ENCODE measurements at places on chromosomes 4 and X.

DNA sequence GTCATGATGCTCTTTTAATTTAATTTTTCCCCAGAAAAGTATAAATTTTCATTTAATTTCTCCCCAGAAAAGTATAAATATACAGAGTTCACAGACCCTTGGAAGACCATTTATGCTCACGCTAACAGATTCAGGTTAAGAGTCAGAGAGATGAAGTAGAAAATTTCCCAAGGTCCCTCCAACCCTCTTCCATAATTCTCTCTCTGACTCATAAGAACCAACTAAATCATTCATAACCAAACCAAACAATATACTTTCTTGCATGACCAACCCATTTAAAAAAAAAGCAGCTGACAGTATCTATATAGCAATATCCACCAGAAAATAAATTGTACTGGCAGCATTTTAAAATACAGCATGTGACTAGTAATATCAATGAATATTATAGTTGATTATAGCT is 3.9 kb downstream of the KLHL8 start:
- no peak for DNase-seq

DNA sequence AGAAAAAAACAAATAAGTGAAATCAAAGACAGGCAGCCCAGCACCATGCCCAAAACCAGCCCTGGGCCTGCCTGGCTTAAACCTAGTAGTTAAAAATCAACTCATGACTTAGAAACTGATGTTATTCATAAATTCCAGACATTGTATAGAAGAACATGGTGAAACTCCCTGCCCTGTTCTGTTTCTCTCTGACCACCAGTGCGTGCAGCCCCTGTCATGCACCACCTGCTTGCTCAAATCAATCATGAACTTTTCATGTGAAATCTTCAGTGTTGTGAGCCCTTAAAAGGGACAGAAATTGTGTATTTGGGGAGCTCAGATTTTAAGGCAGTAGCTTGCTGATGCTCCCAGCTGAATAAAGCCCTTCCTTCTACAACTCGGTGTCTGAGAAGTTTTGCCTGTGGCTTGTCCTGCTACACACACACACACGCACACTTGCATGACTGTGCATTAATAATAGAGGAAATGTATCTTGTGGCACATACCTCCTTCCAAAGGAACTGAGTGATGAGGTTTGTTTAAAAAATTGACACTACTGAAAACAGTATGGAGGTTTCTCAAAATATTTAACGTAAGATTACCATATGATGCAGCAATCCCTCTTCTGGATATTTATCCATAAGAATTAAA is 39.2 kb upstream of the UGT2B7 start:
- DNase-seq: no peak

DNA sequence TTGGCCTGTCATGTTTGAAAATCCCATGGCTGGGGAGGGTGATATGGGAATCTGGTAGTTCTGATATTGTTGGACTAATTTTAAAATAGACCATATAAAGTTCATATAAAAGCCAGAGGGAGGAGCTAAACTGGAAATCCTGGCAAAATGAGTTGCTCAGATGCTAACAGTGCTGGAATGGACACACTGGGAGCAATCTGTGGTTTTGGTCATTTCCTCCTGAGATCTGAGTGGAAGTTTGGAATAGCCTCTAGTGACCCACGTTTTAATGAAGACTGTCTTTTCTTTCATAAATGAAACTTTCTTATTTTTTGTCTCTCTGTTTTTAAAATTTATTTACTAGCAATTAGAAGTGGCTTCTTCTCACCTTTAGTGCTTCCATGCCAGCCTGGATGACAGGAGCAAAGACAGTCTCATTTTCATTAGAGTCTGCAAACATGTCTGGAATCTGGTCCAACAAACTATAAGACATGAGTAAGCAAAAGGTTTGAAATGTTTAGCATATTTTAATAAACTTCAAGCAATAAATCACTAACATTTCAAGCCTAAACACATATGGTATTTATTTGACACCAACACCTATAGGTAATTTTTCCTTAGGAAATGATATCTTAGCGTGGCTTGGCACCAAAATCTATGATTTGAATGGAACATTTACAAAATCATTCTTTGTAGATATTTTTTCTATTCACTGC is 66.6 kb downstream of the METTL14 start:
- DNase-seq: no peak

- DNase-seq: no peak
Measured at GRCh38 chrX:136205882-136206380, 45.3 kb downstream of the MAP7D3 start.

DNA sequence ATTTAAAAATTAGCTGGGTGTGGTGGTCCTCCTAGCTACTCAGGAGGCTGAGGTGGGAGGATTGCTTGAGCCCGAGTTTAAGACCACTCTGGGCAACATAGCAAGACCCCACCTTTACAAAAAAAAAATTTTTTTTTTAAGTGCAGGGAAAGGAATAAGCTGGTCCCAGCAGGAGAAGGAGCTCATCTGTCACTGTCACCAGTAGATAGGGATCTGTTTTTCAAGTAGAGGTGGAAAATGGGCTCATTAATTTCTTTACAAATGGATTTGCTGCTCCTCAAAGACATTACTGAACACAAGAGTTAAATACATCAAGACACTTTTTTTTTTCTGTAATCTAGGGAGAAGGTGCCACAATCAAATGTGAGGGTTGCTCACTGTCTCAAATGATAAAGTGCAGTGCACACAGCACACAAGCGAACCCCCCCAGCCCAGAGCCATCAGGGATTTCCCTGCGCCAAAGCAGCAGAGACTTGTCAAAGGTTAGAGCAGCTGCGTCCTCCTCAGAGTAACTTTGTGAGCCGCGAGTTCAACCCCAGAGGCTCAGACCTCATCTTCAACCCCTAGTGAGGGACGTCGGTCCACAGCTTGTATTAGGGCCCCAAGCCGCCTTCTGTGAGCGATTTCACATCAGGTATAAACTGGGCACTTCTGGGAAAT is 14.3 kb upstream of the MTNR1A start:
- DNase-seq: no peak

GRCh38 chr4:97507587-97508245 is 635.6 kb downstream of the STPG2 start:
- no peak for DNase-seq

- DNase-seq: no peak
Measured at GRCh38 chrX:23494741-23495140, 160.1 kb downstream of the PTCHD1 start.

GRCh38 chr4:75565481-75565880 is 9.6 kb downstream of the ODAPH start:
- DNase-seq: no peak

DNA sequence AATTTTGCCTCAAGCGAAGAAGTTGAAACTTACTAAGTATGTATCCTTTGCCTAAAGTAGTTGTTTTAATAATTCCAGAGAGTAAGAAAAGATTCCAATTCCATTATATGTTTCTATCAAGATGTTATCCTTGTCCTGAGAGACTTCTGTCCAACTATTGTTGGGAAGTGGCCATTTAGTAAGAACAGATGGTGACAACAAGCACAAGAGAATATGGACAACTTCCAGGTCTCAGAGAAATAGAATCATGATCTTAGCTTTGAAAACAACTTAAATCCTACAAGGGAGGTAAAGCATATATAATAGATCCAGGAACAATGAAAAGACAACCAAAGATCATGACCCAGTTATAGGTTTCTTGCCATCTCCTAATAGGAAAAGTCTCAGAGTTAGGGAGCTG is 486.6 kb upstream of the PCDH10 start:
- DNase-seq: no peak

GRCh38 chrX:63755892-63756291 is 29.1 kb downstream of the ARHGEF9 start:
- no peak for DNase-seq

GRCh38 chr4:185576962-185577950 is 41.9 kb upstream of the PDLIM3 start:
- DNase-seq: no peak

GRCh38 chr4:143658336-143658735 is 42.1 kb downstream of the FREM3 start:
- DNase-seq: no peak

DNA sequence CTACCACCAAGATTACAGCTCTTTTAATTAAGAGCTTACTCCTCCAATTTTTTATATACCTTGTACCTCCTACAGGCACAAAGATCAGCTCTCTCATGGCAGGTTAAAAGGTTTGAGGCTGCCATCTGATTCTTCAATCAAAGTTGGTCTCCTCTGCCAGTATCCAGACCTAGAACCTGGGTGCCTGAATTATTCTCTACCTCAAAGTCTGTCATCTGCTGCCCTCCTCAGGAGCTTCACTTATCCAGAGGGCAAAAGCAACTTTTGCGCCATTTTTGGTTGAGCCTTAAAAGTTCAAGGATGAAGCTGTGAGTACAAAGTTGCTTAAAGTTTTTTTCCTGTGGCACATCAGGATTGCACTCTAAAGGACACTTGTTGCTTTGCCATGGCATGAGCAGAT is 343.7 kb upstream of the PPP1R2C start:
- DNase-seq: no peak

DNA sequence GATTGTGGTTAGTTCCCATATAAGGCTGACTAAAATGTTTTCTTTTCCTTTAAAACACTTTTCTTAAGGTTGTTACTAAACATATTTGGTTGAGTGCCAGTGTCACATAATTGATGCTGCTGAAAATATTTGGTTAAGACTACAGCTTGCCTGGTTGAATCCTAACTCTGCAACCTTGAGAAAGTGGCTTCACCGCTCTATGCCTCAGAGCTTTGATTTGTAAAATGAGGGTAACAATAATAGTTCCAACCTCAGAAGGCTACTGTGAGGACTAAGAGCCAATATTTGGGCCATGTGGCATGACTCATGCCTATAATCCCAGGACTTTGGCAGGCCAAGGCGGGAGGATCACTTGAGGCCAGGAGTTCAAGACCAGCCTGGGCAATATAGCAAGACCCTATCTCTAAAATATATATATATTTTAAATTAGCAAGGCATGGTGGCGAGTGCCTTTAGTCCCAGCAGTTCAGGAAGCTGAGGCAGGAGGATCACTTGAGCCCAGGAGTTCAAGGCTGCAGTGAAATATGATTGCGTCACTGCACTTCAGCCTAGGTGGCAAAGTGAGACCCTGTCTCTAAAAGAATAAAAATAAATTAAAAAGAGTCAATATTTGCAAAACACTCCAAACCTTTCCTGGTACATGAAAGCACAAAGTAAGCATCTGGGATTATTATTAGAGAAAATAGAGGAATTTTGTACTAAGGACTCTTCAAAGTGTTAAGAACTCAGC is 7.1 kb upstream of the NEIL3 start:
- DNase-seq: no peak

DNA sequence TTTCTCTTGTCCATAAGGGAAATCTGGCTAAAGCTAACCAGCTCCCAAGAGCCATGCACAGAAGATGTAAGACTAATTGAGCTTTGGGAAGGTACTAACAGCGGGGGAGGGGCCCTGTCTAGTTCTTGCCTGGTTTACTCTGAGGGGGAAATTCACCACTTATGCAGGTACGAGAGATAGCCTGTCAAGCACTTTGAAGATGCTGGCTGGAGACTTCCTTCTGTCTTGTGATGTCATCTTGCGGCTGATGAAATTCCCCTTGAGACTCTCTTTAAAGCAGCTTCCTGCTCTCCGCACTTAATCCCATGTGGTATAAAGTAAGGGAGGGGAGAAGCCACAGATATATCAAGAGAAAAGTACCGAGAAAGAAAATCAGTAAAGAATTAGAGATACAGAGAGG is 345.3 kb downstream of the MAPK10 start:
- no peak for DNase-seq

GRCh38 chr4:7398788-7399439 is 35.8 kb downstream of the PSAPL1 start:
- DNase-seq: no peak

- no peak for DNase-seq
Measured at GRCh38 chr4:8762951-8763735, 108.5 kb downstream of the HMX1 start.

DNA sequence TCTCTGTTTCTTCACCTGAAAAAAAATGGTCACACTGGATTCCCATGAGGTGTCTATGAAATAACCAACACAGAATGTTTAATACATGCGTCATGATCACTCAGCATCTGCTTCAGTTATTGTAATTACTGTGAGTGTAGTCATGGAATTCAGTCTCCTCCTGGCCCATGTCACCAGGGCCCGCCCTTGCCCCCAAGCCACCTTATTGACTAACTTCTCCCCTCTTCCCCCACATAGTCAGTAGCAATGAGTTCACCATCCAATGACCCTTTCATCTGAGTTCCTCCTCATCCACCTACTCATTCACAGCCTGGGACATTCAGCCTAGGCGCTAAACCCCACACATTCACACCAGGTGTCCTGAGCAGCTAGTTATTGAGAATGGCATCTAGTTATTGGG is 15.6 kb downstream of the PNMA6F start:
- no peak for DNase-seq

- no peak for DNase-seq
Measured at GRCh38 chrX:65536291-65536690, 1.7 kb upstream of the LAS1L start.

- no peak for DNase-seq
Measured at GRCh38 chr4:102298716-102299115, 46.6 kb downstream of the SLC39A8 start.

DNA sequence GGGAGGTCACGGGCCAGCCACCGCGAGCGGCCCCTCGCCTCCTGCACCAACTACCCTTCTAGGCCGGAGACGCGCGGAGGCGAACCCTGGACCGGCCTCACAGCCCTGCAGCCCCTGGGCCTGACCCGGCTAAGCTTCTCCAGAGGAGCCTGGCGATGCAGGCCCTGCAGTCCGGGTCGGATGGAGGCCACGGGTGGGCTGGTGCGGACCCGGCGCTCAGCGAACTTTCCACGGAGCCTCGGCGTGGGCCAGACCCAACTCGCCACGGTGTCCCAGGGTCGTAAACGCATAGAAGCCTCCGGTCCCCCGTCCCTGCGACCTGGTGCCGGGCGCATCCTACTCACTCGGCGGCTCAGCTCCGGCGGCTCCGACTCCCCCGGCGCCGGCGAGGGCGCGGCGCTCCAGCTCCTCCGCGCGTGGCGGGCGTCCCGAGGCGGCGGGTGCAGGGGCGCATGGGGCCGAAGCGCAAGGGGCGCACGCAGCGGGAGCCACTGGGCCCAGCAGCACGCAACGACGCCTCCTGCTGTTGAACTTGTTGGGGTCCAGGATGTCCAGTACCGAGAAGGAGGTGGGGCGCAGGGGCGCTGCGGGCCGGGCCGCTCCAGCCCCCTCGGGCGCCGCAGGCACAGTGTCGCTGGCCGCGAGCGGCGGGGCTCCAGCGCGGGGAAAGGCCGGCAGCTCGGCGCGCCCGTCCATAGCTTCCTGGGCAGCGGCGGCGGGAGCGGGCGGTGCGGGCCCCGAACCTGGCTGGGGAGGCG is 427 bp downstream of the NKX1-1 start:
- no peak for DNase-seq

GRCh38 chr4:76626686-76627465 is 191.8 kb downstream of the SHROOM3 start:
- no peak for DNase-seq

GRCh38 chrX:10938365-10938923 is 172.7 kb upstream of the HCCS start:
- no peak for DNase-seq

- no peak for DNase-seq
Measured at GRCh38 chr4:40576651-40577480, 52.8 kb downstream of the RBM47 start.

GRCh38 chr4:123672987-123673386 is 276.4 kb downstream of the SPRY1 start:
- DNase-seq: no peak

Measured in activated T-helper 1 cell treated with anti-CD3 and anti-CD28 coated beads, Interleukin-2, amount 50 U/mL, for 16 hours (primary cell).